HS-5 (cell line): ENCODE measurements at places on chromosomes 6 and 20.

DNA sequence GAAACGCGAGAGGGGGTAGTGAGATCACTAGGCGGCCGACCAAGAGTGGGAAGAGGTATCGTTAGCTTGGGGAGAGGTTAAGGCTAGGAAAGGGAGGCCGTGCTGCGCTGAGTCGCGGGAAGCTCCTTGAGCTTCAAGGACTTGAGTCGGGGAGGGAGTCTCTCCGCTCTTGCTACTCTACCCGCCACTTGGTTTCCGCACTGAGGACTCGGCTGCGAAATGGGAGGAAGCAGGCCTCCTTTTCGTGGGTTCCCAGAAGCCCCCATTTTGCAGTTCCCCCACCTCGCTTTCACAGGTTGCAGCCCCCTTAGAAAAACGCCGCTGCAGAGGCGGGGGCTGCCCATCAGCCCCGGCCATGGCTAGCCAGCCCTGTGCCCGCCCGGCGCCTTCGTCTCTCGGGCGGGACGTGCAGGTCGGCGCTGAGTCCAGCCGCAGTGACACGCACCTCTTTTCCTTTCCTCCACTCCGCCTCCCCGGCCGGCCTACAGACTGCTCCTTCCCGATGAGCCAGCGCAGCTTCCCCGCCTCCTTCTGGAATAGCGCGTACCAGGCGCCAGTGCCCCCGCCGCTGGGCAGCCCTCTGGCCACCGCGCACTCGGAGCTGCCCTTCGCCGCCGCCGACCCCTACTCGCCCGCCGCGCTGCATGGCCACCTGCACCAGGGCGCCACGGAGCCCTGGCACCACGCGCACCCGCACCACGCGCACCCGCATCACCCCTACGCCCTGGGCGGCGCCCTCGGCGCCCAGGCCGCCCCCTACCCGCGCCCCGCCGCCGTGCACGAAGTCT is 4.9 kb downstream of the VGLL2 start:
- no peak for DNase-seq

DNA sequence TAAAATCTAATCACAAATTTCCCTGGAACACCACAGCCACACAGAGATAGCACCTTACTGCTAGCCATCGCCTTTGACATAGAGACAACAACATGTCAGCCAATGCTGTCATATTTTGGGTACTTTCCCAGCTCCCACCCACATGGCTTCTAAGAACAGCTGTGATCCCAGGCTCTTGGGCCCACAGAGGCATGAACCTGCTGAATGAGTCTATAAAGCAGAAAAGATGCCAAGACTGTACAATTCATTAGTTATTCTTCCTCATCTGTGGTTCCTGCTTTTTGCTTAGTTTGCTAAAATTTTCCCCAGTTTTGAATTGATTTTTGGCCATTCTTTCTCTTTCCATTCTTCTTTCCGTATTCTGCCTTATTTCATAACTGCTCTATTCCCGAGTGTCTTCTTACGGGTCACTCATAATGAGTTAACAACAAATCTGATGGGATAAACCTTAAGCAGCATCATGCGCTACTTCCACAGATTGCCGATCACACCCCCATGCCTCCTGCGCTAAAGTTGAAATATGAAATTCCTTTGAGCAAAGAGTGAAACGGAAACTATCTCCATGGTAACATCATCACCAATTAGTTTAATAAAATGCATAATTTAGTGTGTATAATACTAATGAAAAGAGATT is 327.3 kb upstream of the HSF2 start:
- no peak for DNase-seq

DNA sequence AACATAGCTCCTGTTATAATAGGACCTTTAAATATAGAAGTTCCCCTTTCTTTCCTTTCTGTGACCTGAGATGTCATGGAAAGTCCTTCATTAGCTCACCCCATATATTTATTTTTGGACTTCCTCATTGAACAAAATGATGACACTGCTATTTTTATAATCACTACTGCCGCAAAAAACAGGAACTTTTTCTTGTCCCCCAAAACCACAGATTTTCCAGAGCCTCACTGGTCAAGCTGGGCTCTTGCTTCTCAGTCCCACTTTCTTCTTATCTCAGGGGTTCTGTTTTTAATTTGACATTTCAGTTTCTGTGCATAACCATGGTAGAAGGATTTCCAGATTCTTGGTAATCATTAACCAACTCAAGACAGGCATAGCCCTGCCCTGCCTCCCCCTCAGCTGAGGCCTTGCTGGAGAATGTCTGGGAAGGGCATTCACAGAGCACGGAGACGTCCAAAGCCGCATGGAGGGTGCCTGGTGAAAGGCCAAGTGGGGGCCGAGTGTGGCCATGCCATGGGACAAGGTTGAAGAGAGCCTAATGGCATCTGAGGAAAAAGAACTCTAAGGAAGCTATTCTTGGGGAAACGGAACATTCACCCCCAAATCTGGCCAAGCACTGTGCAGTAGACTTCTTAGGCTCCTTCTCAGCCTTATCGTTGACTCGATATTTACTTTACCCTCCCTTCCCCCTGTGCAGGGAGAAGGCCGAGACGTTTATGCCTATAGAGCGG is 73.7 kb downstream of the EDN1 start:
- DNase-seq, result no peak

- DNase-seq, result no peak
Observed at GRCh38 chr6:163354761-163355425, 59.6 kb upstream of the QKI start.

- DNase-seq, result no peak
Observed at GRCh38 chr20:17671011-17671410, 11.0 kb downstream of the RRBP1 start.

- DNase-seq, result no peak
Observed at GRCh38 chr6:44514576-44515193, 127.2 kb downstream of the CDC5L start.

- no peak for DNase-seq
Observed at GRCh38 chr6:44094403-44095242, 32.6 kb downstream of the MRPL14 start.

DNA sequence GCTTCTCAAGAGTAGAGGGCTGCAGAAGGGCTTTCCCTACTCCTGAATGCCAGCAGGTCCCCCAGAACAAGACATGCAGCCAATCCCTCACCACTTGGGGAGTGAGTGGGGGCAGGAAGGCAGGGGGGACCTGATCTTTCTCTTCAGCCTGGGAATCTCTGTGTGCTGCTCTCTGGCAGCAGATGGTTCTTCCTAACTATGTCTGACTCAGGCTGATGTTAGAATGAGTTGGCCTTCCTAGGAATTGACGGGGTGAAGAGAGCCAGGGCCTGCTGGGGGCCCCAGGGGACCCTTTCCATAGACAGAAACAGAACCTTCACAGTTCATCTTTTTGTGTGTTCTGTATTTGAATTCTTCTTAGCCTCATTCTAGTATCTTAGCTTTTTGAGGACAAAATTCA is 29.0 kb upstream of the TCP11 start:
- DNase-seq, result no peak

DNA sequence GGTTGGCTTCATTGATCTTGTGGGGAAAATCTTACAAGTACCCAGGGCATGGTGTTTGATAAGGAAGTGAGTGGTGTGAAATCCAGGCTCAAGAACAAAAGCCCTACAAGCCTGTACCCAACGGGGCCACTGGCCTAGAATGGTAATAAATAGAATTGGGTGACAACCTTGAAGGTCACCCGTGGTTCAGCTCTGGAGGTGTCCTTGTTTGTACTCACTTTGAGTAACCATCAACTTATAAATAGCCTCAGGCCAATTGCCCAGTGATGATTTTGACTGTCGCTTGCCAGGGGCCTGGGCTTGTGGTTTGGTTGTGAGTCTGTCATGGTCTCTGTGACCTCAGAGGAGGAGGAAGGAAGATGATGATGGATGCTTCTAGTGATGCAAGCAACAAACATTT is 87.8 kb downstream of the PHACTR3 start:
- DNase-seq, result no peak

GRCh38 chr20:49285233-49285668 is 7.4 kb upstream of the ZNFX1 start:
- DNase-seq, result no peak

- no peak for DNase-seq
Observed at GRCh38 chr20:8020314-8021079, 936 bp upstream of the TMX4 start.

- DNase-seq, result no peak
Observed at GRCh38 chr6:15297895-15298590, 52.2 kb downstream of the JARID2 start.

GRCh38 chr6:7185561-7185960 is 77.8 kb downstream of the RREB1 start:
- DNase-seq, result no peak

DNA sequence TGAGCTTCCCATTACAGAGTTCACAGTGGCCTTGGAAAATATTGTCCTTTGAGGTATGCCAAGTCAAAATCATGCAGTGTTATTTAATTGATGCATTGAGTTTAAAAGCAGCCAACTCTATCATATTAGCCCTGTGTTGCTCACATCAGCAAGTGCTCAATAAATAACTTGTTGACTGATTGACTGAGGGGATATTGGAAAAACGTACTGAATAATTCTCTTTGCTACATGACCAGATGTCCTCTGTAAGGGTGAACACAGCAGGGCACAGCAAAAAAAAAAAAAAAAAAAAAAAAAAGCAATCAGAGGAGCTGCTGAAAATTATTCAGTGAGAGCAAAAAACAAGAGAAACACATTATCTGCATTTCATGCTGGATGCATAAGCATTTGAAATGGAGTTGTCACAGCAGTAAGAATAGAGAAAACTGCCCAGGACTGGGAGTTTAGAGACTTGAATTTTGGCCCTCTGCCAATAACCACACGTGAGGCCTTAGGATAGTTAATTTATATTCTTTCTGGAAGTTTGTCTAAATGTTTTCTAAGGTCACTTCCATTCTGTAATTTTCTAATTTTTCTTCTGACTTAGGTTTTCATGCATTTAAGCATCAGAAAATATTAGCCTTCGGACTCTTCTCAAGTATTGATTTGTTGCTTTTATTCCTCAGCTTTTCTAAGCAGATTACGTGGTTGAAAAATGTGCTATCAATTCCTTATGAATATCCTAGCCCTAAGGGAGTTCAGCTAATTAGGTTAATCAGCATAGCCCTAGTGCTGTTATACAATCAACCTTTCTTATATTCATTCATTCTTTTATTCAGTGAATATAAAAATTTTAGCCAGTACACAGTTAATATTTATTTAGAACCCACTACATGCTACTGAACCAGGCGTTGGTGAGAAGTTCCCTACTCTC is 246.8 kb upstream of the STXBP5 start:
- DNase-seq, result no peak

DNA sequence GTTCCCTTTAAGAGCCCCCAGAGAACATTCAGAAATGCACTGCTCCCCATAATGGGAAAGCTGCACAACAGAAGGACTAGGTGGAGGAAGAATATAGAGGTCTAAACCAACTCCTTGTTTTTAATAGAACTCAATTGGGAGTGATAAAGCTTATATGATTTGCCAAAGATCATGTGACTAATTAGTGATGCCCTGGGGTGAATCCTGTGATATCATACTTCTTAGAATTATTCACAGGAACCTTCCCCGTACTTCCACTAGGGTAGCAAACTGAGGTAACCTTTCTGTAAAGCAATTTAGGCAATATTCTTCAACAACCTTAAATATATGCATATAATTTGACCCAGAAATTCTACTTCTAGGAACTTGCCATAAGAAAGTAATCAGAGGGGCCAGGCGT is 84.4 kb downstream of the TFAP2A start:
- no peak for DNase-seq

DNA sequence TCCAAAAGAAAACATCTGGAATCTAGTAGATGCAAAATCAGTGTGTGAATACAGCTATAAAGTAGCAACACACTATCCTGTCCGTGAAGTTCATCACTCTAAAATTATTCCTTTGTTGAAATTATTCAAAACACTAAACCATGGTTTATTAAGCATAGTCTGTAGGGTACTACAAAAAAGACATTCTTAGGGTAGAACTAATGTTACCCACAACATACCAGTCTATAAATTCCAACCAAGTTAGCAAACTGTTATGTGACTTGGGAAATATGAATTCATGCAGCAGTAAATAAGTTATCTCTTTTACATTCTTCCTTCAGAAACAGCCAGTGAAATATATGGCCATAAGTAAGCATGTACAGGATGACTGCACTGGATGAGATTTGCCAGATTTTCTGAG is 580.3 kb upstream of the ADGRB3 start:
- peak; percentile 67 for DNase-seq

DNA sequence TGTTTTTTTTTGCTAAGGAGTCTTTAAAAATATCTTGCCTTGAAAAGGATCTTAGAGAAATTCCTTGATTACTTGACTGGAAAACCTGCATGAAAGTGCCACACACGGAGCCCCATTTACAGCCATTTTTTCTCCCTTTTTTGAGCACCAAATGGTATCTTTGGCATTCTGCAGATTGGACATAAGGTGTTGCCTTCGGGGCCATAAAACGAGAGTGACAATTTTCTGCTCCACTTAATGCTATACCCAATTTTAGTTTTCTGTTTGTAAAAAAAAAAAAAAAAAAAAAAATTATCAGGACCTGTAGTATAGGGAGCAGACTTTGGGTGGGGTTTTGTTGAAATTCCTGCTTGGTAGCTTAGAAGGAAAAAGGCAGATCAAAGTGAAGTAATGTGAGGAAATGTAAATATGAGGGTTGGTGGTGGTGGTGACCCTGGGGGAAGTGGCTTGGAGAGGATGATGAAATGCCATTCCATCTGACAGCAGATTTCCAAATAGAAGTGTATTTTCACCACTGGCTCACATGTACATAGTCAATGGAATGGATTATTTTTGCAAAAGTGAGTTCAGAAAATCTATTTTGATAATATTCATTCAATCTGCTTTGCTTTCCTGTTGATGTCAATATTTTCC is 212.1 kb upstream of the SOX4 start:
- no peak for DNase-seq

GRCh38 chr6:80480421-80481157 is 374.1 kb downstream of the BCKDHB start:
- DNase-seq, result no peak
